Activated gamma-delta T cell treated with anti-CD3 and anti-CD28 coated beads, Interleukin-2, amount 50 U/mL, for 16 hours (primary cell): ENCODE measurements at places on chromosomes 12 and 14.

- DNase-seq = no peak
Observed at GRCh38 chr12:10554756-10555481, 49.2 kb downstream of the EIF2S3B start.

GRCh38 chr14:47422191-47422590 is 253.2 kb downstream of the MDGA2 start:
- no peak for DNase-seq

DNA sequence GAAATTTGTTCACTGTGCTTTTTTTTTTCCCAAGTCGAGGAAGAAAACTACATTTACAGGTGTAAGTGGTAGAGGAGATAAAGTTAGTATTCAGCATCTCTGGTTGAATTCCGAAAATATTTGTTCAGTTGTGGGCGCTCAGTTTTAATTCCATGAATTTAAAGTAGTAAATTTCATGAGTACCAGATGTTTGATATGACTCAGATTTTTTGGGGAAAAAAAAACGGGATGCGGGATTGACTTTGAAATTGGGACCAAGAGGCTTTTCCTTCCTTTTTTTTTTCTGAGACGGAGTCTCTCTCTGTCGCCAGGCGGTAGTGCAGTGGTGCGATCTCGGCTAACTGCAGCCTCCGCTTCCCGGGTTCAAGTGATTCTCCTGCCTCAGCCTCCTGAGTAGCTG is 1.6 kb downstream of the TULP3 start:
- no peak for DNase-seq

- DNase-seq = no peak
Observed at GRCh38 chr12:48592591-48593086, 22.8 kb upstream of the LALBA start.

DNA sequence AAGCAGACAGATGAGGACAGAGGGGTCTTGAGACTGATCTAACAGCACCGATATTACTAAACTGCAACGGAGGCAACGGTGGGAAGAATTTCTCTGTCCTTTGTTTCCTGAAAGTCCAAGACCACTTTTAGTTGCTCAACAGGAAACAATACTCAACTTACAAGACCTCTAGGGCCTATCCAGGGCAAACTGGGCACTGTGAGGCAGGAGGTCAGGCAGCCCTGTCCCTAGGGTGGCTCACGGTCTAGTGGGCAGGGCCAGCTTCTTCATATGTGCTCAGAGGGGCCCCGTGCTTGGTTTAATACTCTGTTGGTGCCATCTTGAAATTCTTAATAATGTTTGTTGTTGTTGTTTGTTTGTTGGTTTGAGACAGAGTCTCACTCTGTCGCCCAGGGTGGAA is 14.2 kb downstream of the SSH1 start:
- no peak for DNase-seq

DNA sequence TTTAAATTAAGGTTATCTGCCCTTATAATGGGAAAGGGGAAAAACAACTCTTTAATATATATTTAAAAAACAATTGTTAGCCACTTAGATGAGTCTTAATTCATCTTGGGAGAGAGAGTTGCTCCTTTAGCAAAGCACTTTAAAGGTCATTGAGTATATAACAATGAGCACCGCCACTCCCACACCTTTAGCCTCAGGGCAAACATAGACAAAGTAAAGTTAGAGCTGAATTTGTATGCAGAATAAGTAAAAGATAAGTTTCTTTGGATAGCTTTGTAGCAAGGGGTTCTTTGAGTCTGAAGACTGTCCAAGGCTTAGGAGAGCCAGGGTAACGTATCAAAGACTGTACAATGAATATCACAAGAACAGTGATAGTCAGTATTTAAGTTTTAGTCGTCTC is 728.8 kb upstream of the LMO3 start:
- DNase-seq = no peak

DNA sequence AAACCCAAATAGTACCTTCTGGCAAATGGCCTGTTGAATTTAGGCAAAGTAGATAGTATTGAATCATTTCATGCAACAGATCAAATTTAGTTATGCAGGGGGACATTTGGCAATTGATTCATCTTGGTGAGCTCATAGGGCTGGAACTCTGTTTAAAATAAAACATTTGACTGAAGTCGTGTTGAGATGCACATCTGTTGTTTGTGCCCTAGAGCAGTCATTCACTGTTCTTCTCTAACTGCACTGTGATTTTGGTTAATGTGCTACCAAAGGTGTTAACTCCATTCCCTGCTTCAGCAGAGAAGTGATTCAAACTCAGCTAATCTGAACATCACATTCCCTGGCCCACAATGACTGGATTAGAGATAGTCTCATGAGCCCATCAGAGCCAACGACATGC is 44.0 kb upstream of the CSRP2 start:
- no peak for DNase-seq

- no peak for DNase-seq
Observed at GRCh38 chr12:40203060-40203430, 21.8 kb upstream of the LRRK2 start.
